EL (cell line): ENCODE measurements at places on chromosomes 12 and 14.

DNA sequence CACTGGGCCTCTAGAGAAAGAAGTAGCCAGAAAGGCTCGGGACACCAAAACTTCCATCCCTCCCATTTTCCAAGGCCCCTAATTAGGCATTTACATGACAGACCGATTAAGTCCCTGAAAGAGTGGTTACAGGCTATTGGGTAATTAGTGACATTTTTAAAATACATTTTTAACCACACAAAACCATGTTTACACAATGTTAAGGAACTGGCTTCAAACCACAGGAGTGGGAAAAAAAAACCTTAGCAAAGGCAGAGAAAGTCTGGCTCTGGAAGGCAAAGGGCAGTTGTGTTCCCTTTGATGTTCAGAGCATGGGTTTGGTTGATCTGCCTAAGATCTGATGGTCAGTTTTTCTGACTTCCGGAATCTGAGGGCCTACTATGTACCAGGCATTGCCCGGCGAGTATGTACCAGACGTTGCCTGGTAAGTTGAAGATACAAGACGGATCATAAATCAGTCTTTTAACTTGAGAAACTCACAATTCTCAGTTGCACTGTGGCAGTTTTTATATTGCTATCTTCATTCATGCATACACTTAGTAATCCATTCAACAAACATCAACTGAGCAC lies 576.5 kb downstream of the MED13L start:
- no peak for DNase-seq

DNA sequence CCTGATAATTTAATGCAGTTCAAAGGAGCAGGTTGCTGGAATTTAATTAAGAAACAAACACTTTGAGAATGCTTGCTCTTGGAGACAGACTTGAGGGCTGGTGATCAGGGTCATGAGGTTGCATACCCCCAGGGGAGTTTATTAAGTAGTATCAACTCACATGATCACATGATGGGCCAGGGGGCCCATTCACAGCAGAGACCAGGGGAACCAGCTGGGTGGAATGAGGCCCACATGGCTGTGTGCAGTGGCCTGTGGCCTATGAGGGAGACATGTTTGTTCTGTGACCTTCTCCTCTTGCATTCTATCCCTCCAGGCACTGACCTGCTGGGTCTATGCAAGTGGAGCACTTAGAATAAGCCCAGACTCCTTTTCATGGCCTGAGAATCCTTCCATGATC lies 266.6 kb upstream of the PWP1 start:
- DNase-seq, result no peak

- no peak for DNase-seq
These were observed 4.8 kb downstream of the IFFO1 start for GRCh38 chr12:6551063-6551461.

DNA sequence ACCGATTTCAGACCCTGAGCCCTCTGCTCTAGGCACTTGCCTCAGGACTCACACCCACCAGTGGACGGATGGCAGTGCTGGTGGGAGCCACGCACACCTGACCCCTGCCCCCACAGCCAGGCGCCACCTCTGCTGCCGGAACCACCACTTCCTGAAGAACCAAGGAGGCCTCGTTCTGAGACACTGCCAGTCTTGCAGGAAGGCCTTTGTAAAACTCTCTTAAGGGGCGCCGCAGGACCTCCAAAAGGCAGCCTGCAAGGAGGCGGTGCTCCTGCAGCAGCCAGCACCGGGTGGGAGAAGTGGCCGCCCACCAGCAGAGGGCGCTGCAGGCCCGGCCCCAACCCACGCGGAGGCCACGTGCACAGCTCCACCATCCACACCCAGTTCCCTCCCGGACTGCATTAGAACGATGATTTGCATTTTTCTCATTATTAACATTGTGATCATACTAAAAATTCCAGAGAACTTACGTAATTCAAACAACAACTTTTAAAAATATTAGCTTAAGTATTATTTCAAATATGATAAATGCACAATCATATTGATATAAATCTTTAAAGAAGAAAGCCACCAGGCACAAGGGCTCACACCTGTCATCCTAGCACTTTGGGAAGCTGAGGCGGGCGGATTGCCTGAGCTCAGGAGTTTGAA lies 12.8 kb downstream of the STX2 start:
- DNase-seq, result peak; percentile 85

DNA sequence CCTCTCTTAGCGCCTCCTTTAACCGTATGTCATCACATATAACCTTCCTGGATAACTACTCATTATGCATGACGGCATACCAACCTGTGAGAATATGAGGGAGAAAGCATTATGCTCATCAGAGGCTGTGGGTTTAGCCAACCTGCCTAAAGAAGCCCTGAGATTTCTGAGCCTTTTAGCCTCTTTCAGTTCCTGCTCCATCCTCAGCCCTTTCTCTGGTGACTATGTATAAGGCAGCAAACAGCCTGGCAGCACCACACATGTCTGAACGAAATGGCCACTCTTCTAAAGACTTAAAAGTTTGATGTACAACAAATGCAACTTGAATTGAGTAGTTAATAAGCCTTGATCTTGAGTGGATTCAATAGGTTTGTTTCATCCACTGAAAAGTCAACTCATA lies 64.8 kb upstream of the SOX5 start:
- no peak for DNase-seq

DNA sequence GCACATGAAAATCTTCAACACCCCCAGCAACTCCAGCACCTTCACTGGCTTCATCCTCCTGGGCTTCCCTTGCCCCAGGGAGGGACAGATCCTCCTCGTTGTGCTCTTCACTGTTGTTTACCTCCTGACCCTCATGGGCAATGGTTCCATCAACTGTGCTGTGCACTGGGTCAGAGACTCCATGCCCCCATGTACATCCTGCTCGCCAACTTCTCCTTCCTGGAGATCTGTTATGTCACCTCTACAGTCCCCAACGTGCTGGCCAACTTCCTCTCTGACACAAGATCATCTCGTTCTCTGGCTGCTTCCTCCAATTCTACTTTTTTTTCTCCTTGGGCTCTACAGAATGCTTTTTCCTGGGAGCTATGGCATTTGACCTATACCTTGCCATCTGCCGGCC lies 11.5 kb upstream of the OR11G2 start:
- DNase-seq, result no peak

DNA sequence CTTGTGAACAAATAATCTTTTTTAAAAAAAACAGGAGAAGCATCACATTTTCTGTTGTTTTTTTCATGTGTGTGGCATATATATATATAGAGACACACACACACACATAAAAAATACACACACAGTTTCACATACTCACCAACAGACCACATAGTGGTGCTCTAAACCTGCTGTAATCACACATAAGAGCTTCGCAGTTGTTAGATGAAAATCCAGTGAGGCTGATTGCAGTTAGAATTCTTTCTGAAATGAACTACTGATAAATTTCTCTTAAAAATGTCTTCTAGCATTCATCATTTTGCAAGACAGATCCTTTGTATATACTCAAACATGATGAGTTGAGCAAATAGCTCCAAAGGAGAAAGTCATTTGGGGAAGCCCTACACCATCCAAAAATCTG lies 434.3 kb upstream of the STXBP6 start:
- no peak for DNase-seq

- no peak for DNase-seq
These were observed 71.9 kb upstream of the HOXC13 start for GRCh38 chr12:53866727-53867126.

GRCh38 chr12:129873111-129873832 lies 30.6 kb downstream of the TMEM132D start:
- no peak for DNase-seq

- no peak for DNase-seq
These were observed 11.3 kb downstream of the GCN1 start for GRCh38 chr12:120183211-120183631.

- DNase-seq, result no peak
These were observed 23.8 kb downstream of the PXN start for GRCh38 chr12:120241561-120242274.

DNA sequence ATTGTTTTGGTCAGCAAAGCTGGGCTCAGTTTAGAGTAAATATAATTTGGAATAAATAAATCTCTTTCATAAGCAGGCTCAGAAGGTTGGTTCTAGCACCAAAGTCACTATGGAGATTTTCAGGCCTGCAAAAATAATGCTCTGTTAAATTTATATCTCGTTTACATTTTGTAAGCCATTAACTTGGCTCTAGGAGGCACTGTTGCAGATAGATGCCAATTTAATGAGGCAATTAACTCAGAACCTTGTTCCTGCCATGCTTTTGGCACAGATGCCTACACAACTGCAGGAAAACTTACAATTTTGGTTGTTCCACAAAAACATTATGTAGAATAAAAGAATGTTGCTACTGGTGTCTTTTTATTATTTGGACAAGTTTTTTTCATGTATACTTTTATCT lies 428.1 kb downstream of the FLRT2 start:
- no peak for DNase-seq

DNA sequence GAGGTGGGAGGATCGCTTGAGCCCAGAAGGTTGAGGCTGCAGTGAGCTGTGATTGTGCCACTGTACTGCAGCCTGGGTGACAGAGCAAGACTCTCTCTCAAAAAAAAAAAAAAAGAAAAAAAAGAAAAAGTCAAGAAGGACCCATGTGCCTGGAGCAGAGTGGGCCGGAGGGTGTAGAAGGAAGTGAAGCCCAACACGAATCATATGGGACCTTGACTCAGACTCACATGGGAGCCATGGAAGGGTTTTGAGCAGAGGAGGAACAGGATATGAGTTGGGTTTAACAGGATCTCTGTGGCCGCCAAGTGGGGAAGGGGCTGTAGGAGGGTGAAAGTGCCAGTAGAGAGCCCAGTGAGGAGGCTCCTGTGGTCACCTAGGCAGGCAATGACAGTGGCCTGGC lies 165.4 kb downstream of the PHETA1 start:
- DNase-seq, result no peak

GRCh38 chr12:90084018-90084417 lies 375.4 kb upstream of the ATP2B1 start:
- DNase-seq, result no peak

- no peak for DNase-seq
These were observed 33.1 kb downstream of the NPC2 start for GRCh38 chr14:74459976-74460375.

DNA sequence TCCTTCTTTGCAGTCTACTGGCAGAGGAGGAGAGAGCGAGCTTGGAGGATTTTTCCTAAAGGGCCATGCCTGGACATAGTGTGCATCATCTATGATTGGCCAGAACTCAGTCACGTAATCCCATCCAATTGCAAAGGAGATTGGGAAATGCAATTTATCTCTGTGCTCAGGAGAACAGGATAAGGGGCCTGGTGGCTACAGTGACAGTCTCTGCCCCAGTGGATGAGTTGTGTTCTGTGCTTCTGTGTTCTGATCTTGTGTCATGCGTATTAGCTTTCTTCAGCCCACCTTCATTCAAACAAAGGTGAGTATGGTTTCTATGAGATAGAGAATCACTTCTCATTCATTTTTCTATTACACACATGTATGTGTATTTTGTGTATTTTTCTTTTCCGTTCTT lies 144.3 kb downstream of the NRXN3 start:
- DNase-seq, result no peak

DNA sequence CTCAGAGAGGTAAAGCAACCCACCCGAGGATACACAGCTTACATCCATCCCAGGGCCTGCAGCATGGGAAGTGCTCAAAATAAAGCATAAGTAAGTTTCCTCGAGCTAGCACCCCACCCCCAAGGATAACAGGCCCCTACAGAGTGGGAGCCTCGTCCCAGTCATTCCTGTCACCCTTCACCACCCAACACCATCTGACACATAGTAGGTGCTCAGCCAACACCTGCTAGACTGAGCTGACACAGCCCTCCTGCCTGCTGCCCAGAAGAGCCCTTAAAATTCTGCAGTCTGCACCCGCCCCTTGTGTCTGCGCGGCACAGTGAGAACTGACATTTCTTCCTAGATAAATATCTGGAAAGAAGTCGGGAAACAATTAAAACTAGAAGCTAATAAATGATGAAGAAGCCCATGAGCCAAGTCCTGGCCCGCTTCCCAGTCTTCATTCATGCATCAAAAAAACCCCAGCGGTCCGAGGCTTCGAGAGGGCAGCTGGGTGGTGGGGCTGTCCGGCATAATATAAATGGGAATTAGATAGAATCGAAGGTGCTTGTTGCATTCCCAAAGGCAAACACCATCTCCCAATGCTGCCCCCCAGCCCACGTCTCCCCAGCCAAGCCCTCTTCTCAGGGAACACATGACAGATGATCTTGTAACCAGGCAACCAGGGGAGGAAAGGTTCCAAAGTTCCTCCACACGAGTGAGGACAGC lies 76.2 kb downstream of the BCL11B start:
- no peak for DNase-seq

DNA sequence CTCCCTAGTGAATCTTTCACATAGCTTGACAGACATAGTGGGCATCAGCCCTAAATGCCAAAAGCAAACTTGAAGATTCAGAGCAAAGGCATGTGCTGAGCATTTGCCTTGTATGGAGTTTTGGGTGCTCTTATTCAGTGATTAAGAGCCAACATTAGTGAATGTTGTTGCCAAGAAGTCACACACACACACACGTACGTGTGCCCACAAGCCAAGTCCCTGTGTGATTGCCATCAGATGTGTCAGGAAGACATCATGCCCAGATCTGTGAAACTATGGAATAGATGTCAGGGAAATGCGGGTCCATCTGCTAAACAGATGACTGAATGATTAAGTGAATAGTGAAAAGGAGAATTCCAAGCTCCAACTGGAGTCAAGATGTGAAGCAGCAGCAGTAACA lies 149.0 kb downstream of the AKAP6 start:
- DNase-seq, result peak; percentile 70
